ENCODE measurements at places on chromosomes 1 and 21.

DNA sequence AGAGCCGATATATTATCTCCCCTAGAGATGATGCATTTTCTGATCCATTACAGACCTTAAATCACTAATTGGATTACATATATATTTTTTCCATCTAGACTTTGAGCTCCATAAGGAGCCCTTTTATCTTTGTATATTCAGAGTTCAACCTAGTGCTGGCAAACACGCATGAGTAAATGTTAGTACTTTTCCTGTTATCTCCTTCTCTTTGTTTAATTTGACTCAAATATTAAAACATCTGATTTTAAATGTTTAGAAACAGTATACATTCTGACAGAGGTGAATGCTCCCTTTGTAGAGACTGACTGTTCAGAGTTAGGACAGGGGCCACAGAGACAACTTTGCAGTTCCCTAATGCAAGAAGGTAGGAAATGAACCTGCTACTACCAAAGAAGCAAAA lies 37.1 kb downstream of the EIF2B3 start:
- DNase-seq = no peak

GRCh38 chr1:87052400-87052799 lies 138.0 kb downstream of the HS2ST1 start:
- no peak for DNase-seq

GRCh38 chr21:45039317-45040156 lies 34.8 kb upstream of the ADARB1 start:
- no peak for DNase-seq

DNA sequence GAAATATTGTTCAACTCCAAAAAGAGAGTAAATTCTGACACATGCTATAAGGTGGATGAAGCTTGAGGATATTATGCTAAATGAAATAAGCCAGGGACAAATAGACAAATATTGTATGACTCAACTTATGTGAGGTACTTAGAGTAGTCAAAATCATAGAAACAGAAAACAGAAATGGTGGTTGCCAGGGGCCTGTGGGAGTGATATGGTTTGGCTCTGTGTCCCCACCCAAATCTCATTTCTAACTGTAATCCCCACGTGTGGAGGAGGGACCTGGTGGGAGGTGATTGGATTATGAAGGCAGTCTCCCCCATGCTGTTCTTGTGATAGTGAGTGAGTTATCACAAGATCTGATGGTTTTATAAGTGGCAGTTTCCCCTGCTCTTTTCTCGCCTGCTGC lies 24.7 kb upstream of the DISP1 start:
- no peak for DNase-seq

DNA sequence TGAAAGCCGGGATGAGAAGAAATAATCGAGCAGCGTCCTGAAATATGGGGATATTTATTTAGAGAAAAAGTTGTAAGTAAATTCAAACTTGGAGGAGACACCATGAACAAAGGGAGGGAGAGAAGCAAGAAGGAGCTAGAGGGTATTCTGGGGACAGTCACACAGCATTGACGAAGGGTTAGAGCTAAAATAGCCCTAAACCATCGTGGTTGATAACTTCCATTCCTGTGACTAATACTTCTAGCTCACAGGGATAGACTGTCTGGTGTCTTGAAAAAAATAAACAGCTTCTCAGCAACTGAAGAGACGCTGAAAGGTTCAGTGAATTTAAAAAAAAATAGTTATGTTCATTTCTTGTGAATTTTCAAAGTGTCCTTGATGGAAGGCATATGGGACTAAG lies 86.7 kb downstream of the LRRC53 start:
- no peak for DNase-seq

DNA sequence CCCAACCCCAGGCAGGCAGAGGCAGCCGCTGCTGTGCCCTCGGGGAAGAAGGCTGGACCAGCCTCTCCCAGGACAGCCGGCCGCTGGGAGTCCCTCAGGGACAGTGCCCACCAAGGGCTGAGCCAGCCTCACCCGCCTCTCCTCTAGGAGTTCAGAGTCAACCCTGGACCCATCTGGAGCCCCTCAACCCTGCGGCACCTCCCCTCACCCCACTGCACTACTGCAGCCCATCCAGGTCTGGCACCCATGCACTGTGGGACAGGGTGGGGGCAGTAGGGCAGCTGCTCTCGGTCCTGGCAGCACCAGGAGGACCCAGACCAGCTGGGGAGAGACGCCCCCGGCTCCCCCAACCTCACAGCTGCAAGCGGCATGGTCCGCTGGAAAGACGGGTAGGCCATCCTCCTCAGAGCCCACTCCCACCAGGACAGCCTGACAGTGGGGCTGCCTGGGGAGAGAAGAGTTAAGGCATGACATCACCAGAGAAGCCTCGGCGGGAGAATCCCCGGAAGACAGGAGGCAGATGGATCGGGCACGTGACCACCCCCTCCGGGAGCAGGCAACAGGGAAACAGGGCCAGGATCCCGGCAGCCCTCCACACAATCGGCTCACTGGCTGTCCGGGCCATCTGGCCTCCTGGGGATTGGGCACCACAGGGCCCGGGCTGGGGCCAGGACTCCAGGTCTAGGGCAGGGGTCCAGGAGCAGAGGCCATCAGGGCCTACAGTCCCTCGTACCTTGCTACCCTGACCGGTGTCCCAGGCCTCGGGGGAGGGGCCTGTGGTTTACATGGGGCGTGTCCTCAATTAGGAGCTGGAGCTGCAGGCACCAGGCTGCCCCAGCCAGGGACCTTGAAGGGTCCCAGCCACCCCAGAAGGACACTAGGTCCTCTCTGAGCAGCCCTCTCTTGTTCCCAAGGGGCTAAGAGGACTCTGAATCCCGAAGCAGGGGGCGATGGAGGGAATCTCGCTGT lies 3.1 kb downstream of the ACAP3 start:
- no peak for DNase-seq

DNA sequence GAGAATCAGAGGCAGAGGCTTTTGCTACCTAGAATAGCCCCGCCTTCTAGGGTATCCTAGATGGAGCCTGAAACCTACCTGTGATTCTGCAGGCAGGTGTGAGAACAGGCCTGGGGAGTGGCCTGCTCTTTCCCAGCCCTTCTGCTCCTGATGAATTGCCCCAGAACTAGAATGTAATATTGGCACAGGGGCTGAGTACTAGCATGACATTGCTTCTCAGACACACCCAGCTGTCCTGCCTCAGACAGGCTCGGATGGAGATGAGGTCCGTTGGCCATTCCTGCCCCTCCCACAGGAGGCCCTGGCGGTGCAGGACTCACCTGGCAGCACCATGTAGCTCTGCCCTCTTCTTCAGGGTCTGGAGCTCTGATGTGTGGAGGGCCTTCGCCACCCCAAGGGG lies 237.6 kb downstream of the GRIK3 start:
- DNase-seq = no peak

- no peak for DNase-seq
Measured at GRCh38 chr1:9825093-9826074, 1.6 kb upstream of the CLSTN1 start.

GRCh38 chr1:28343405-28343804 lies 14.6 kb downstream of the MED18 start:
- no peak for DNase-seq

DNA sequence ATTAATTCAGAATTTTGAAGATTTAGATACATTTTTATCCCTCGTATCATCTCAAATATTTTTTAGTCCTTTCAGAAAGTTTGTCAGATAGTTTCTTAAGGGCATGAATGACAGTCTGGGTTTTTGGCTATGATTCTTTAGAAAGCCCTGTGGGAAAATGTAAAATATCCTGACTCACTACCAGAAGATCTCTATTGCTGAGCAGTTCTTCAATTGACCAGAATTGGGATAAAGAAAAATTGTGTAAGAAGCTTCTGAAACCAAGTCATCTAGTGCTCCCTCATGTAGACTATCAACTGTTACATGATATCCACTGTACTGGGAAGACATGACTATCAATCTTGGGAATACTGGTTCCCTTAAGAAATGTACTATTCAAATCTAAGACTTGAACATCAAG lies 608.3 kb upstream of the CHRM3 start:
- DNase-seq = no peak

GRCh38 chr1:239302696-239303095 lies 83.7 kb upstream of the CHRM3 start:
- DNase-seq = no peak

DNA sequence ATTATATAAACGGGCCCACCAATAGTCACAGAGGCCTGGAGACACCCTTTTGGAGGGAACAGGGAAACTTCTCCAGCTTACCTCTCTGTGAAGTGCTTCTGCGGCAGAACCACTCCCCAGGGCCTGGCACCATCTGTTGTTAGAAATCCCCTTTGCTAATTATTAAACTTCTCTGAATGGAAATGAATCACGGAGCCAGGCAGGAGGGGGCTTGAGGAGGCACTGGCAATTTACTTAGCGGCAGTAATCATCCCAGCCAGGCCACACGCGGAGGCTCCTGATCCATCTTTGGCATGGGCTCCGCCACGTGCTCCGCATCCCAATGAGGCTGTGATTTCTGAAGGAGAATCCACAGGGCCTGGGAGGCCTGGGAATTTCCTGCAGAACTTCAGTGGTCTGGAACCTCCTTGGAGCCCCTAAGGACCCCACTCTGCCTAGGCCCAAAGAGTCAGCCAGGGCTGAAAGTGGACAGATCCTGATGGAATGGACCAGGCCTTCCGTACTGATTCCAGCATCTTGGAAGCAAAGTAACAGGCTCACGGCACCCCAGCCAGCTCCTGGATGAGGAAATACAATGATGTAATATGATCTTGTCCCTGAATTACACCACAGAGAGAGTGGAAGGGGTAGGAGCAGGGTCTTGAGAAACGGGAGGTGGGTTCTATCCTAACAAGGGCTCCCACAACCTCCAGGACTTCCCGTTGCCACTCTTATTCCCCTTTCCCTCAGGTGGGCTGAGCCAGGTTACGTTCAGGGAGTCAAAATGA lies 62.3 kb downstream of the GRIK3 start:
- no peak for DNase-seq

GRCh38 chr1:168581817-168582572 lies 5.6 kb downstream of the XCL1 start:
- no peak for DNase-seq

- DNase-seq = no peak
Measured at GRCh38 chr1:37752583-37753471, 12.1 kb downstream of the EPHA10 start.

DNA sequence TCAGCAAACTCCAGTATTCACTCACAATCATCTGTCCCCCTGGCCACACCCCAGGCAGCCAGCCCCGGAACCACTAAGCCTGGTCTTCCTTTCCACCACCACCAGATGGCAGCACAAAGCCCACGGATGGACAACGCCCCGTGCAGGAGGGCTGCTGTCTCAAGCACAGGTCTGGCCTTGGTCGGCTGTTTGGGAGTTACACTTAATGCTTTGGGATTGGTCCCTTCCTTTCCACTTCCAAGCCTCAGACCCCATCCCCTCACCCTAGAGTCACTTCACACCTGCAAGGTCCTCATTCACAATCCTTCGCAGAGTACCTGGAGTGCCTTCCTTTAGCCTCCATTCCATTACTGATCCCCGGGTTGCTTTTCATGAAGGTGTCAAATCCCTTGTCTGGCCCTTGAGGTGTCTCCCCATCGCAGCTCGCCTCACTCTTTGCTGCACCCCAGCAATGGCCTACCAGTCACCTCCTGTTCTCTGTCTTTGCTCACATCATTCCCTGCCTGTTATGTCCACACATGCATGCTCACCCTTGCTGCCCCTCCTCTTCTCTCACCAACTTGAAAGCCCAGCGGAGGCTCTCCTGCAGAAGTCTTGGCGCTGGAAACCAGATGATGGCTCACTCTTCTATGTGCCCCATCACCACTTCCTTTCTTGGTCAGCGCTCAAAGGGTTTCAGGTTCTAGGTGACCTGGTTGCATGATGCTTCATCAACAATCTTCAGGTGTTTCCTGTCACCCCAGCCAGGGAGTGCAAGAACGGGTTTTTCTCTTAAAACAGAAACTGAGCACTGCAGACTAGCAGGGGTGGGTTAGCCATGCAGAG lies 24.9 kb upstream of the KCNA2 start:
- DNase-seq = peak; percentile 73

GRCh38 chr1:7826363-7826762 lies 26.5 kb downstream of the UTS2 start:
- no peak for DNase-seq

DNA sequence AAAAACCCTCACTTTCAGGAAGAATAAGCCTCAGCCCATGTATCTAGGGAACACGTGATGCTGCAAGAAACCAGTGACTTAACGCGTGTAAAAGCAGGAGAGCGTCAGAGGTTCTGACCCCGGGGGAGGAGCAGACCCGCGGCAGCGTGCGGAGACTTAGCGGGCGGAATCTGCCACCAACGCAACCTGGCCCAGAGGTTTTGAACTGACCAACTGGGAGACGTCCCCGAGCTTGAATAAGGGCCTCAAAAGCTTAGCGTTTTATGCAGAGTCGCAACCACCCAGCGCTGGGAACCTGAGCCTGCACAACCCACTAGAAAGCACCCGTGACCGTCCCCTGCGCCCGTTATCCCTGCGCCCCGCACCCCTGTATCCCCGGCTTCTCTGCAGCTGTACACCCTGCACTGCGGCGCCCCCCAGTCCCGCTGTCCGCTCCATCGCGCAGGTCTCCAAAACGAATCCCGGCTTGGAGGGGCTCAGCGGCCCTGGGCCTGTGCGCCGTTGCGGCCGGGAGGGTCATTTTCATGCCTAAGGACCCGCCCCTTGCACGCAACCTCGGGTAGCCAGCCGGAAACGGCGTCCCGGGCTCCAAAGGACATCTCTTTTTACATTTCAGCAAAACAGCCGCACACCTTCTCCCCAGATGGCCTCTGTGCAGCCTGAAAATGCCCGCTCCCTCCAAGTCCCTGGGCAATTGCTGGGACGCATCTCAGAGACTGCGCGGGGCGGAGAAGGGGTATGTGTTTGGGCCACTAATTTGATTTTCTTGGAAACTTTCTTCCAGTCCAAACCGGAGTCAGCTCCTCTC lies 29.4 kb upstream of the TRIM17 start:
- no peak for DNase-seq

- no peak for DNase-seq
Measured at GRCh38 chr1:205301842-205302588, 19.5 kb downstream of the NUAK2 start.

DNA sequence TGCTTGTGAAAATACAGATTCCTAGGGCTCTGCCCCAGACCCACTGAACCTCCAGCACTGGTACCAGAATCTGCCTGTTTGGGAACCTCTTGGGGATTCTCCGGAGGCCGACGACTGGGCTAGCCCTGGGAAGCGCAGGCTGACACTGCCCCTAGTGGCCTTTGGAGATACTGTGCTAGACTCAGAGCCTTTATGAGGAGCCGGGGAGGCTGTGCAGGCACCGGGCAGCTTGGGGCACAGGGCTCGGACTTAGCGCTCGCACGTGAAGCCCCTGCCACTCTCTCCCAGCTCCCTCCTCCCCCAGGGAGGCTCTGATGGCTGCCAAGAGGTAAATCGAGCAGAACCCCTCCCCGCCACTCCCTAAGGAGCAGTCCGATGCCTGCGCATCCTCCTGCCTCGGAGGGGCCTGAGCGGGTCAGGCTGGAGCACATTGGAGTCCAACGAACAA lies 144.6 kb upstream of the TNR start:
- no peak for DNase-seq

All from activated naive CD4-positive, alpha-beta T cell (primary cell).